Parietal lobe (tissue), 2 donors: ENCODE measurements at places on chromosomes 7 and 10. TPM values are rescaled to one million over a fixed set of nuclear protein-coding genes. Genes with fewer than 3 reads are reported as not detected.

Gene GPC2
- total RNA-seq = 67.3 TPM

Gene HGF
- 8.8 TPM for total RNA-seq

Gene CPVL
- total RNA-seq = 65.7 TPM

Gene ZNF853
- total RNA-seq = 17.5 TPM

Gene C10orf90
- total RNA-seq = 0.31 TPM

Gene MRLN
- 1.3 TPM for total RNA-seq

Gene CASP2
- total RNA-seq = 41.6 TPM

Gene CRTAC1
- total RNA-seq = 5.0 TPM

Gene CALHM3
- total RNA-seq = not detected

Gene EN2
- total RNA-seq = not detected

Gene GNGT1
- total RNA-seq = not detected

Gene PRKAR2B
- 174 TPM for total RNA-seq

Gene CALML5
- not detected for total RNA-seq

Gene HERC4
- 140 TPM for total RNA-seq

Gene MNX1
- total RNA-seq = not detected

Gene TTYH3
- total RNA-seq = 77.0 TPM
